ENCODE measurements at places on chromosomes 1 and 21.

GRCh38 chr1:226738421-226738994, 574 bp downstream of the ITPKB start:
- peak; percentile 47 for DNase-seq

- no peak for DNase-seq
Observed at GRCh38 chr1:173057984-173058383, 7.2 kb upstream of the TNFSF18 start.

GRCh38 chr21:43921979-43922945, 57.2 kb downstream of the AGPAT3 start:
- DNase-seq, result peak; percentile 47

- DNase-seq, result no peak
Observed at GRCh38 chr1:240484804-240485443, 127.0 kb downstream of the GREM2 start.

DNA sequence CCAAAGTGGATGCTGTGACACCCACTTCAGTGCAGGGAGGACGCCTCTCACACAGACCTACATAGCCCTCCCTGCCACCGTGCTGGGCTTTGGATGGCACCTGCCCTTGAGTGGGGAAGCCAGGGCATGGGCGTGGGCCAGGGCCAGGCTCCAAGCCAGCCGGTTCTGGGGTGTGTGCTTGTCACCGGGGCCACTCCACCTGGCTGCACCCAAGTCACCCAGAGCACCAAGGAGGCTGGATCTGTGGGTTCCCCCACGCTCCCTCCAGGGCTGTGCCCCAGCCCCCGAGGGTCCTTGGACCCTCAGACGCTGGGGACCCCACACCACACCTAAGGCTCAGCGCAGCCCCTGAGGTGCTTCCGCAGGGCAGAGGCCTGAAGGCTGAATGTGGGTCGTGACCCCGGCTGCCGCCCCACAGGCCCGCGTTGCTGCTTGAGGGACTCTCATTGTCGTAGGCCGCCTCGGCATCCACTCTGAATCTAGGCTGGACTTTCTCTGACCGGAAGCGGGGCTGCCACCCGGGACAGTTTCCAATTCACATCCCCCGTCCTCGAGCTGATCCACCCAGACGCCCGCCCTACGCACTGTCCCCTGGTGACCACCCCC, 1.5 kb downstream of the MXRA8 start:
- DNase-seq, result no peak

DNA sequence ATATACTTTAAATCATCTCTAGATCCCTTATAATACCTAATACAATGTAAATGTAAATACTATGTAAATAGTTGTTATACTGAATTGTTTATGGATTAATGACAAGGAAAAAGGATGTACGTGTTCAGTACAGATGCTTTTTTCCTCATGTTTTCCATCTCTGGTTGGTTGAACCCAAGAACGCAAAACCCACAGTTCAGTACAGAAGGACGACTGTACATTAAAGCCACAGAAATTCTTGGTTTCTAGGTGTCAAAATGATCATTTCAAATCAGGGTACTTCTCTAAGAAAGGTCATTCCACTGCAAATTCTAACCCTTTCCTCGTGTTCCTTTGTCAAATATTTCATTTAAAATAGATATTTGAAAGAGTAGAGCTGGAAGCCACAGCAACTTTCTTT, 158.1 kb downstream of the VAV3 start:
- DNase-seq, result no peak

Data from activated CD4-positive, alpha-beta T cell treated with anti-CD3 and anti-CD28 coated beads, Interleukin-2, amount 50 U/mL, for 1 hour (primary cell).